Fibroblast of skin of left biceps (primary cell): ENCODE measurements at places on chromosomes 3 and 15.
A peak's percentile ranks its signal among the peaks of the same experiment; 100 is the strongest.

GRCh38 chr3:171200052-171200749, 173.7 kb upstream of the SLC2A2 start:
- no peak for DNase-seq

GRCh38 chr3:126287536-126288241, 69.5 kb downstream of the KLF15 start:
- DNase-seq = no peak

DNA sequence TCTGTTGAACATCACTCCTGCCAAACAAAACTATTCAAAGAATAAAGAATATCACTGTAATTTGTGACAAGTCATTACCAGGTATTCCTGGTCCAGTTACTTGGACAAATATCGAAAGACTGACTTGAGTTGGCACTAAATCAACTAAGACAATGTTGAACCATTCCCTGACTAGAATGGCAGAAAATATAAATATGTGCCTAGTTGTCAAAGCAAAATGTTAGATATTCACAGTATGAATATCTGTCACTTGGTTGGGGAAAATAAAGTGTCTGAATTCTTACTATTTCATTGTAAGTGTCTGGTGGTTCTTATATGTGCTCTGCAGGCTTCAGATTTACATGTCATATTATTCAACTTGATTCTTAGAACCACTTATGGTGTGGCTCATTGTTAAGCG, 470.2 kb downstream of the NAALADL2 start:
- no peak for DNase-seq

GRCh38 chr3:107985496-107985895, 105.3 kb downstream of the CD47 start:
- no peak for DNase-seq

DNA sequence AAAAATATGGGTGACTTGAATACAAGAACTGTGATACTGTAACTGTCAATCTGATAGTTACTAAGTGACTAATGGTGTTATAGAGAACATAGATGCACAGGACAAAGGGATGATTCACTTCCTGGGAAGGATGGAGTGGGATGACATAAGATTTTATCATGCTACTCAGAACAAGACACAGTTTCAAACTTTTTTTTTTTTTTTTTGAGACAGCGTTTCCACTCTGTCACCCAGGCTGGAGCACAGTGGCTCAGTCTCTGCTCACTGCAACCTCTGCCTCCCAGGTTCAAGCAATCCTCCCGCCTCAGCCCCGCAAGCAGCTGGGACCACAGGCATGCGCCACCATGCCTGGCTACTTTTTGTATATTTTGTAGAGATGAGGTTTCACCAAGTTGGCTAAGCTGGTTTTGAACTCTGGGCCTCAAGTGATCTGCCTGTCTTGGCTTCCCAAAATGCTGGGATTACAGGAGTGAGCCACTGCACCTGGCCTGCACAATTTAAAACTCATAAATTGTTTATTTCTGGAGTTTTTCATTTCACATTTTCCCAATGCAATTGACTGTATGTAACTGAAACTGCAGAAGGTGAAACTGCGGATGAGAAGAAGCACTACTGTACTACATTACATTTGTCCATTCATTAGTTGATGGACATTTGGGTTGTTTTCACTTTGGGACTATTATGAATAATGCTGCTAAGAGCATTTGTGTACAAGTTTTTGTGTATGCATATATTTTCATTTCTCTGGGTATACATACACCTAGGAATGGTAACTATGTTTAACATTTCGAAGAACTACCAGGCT, 40.6 kb downstream of the ADIPOQ start:
- DNase-seq = peak; percentile 42

DNA sequence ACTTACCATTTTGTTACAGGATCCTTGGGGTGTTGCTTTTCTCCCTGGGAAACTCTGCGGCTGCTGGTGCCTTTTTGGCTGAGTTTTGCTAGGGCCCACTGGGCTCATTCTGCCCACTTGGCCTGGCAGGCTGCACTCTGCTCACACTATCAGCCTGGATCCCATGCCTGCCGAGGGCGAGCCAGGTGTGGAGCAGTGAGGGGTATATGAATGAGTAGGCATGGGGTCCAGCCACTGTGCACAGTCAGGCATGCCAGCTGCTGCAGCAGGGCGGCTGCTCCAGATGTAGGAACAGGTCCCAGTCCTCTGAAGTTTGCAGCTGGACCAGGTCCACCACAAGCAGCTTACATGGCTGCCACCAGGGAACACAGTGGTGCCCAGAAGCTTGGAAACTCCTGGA, 136.4 kb upstream of the CNTN3 start:
- DNase-seq = no peak

DNA sequence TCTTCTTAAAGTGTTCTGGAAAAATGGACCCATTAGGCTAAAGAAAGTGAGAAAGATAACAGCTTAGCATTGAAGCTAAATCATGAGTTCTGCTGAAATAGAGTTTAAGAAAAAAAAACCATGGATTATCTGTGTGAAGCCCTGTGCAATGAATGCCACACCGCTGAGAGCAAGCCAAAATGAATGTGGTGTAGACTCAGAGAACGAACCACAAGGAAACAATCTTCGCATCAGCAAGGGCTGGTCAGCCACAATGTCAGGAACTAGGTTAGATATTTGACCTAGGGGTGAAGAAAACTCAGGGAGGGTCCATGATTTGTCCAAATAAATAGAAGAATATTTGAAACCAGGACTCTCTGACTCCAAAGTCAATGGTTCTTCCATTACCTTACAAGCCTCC, 91.4 kb upstream of the MEX3B start:
- DNase-seq = no peak

DNA sequence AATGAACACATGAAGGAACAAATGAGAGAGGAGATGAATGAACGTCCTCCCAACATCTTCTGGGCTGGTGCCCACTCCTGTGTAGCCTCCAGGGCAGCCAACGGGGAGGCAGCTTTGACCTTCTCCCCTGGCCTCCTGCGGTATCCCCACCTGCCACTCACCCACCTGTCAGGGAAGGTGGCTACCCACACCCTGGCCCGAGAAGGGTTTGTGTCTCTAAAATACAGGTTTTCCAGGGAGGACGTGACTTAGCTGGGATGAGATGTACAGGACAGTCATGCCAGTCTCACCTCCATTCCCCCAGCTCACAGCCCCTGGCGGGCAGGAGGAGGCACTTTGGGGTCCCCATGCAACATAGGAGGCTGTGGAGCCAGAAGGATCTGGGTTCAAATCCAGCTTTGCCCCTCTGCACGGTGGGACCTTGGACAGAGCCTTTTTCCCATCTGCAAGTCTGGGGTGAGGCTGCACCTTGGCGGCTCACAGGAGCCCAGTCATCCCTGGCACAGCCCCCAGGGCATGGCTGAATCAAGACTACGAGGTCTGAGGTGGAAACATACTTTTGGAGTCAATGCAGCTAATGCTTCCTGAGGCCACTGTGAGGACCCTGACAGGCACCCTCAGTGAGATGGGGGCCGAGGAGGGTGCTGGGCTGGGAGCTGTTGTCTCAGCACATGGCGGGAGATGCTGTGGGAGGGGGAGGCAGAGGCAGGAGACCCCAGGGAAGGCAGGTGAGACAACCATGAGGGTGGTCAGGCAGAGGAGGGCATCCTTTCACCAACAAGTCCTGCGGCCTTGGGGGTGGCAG, 11.1 kb upstream of the PLXND1 start:
- no peak for DNase-seq

- no peak for DNase-seq
Measured at GRCh38 chr3:127366383-127366782, 78.5 kb upstream of the PRR20G start.

DNA sequence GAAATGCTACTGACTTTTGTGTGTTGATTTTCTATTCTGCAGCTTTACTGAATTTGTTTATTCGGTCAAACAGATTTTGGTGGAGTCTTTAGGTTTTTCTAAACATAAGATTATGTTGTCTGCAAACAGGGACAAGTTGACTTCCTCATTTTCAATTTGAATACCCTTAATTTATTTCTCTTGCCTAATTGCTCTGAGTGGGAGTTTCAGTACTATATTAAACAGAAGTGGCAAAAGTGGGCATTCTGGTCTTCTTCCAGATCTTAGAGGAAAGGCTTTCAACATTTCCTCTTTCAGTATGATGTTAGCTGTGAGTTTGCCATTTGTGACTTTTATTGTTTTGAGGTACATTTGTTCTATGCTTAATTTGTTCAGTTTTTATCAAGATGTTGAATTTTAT, 268.5 kb downstream of the WNT5A start:
- DNase-seq = no peak

GRCh38 chr3:44981220-44981619, 5.2 kb downstream of the EXOSC7 start:
- no peak for DNase-seq

GRCh38 chr3:8769088-8769822, at the start of gene OXTR:
Gene OXTR (minus strand): TSS chr3:8769613. CDS start chr3:8768187, 1,426 bp downstream.
- DNase-seq = peak; percentile 70

DNA sequence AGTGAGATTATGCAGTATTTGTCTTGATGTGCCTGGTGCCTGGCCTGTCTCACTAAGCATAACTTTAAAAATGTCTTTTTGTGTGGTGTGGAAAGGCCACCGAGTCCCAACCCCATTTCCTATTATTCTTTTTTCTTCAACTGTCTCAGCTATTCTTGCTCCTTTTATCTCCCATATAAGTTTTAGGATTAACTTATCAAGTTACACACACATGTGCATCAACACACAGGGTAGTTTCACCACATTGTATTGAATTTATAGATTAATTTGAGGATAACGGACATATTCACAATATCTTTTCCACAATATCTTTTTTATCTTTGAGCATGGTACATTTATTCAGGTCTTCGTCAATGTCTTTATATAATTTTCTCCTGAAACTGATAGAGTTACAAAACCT, 127.6 kb downstream of the RYR3 start:
- DNase-seq = no peak
